ENCODE measurements at places on chromosomes 3 and 15. TPM values are rescaled to one million over a fixed set of nuclear protein-coding genes. Genes with fewer than 3 reads are reported as not detected.

Gene MUC20
- total RNA-seq = 0.17 TPM

Gene SLC25A38
- 35.4 TPM for total RNA-seq

- DNase-seq = peak; percentile 26
Measured at GRCh38 chr15:33126559-33127290, 67.8 kb downstream of the FMN1 start.

Gene NR1I2
- total RNA-seq = not detected

Gene ARPIN
- 16.4 TPM for total RNA-seq

DNA sequence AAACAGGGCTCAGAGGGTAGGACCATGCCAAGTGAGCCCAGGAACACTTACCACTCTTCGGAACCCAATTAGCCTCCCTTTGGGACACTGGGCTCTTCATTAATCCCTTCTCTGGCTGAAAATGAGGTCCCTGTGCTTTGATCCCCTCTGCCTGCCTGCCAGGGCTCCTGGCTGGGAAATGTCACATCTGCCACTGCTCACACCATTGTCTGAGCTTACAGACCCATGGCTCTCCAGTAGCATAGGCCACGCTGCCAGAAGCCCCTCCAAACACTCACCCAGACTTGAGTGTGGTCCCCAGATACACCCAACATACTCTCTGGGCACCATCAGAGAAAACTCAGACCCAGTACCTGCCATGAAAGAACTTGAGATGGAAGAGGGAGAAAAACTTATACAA lies 287.3 kb downstream of the XXYLT1 start:
- DNase-seq = no peak

Gene GP5
- total RNA-seq = not detected

DNA sequence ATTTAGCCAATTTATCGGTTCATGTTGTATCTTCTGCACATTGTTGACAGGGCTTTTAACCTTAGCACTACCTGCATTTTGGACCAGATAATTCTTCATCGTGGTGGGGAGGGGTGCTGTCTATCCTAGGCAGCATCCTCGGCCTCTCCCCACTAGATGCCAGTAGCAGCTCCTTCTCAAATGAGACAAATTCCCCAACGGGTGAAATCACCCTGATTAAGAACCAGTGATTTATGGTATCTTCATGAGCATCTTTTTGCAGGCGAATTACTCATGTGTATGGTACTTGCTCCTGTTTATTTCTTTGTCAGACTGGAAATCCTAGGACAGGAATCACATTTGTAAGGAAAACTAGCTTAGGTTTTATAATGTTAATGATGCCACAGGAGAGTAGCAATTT lies 68.0 kb downstream of the C3orf70 start:
- DNase-seq = no peak

- no peak for DNase-seq
Measured at GRCh38 chr3:73235768-73236167, 174.3 kb downstream of the EBLN2 start.

DNA sequence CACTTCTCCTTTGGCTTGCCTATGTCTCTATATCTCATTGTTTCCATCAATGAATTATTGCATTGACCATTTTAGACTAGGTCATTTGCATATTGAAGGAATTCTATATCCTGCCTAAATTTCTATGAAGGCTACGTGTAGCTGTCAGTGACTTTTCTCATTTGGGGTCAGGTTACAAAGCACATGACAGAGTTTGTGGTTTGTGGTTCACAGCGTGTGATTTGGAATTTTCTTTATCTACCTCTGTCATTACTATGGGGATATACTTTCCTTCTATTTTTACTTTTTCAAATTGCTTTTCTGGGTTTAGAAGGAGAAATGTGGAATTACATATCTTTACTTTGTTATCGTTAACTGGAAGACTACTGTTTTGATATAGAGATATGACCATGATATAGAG lies 317.3 kb upstream of the CFAP20DC start:
- peak; percentile 10 for DNase-seq

DNA sequence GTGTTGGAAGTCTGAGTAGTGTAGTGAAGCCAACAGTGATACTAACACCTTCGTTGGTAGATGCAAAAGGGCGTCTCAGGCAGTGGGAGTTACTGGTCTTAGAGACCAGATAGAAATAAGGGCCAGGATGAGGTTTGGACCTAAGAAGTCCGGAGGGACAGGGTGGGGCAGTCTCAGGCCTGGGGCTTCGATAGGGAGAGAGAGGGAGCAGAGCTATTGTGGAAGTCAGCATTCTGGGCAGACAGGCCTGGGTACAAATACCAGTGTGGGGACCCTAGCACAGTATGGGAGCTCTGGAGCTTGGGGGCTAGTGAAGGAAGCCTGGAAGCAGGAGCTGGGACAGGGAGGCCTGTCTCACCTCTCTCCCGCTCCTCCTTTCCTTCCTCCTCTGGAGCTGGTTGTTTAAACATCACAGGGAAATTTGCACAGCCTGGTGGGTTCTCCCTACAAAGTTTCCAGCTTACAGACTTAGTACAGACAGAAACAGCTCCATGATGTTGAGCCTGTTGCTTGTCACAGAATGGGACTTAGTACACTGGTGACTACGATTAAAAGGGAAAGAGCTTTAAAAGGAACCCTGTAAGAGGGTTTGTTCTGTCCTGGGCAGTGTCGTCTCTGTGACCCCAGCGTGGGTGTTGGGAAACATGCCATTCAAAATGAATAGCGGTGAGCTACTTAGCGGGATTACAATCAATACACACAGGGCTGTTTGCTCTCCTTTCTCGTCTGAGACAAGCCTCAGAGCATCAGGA lies 76.4 kb upstream of the TNFAIP8L3 start:
- DNase-seq = no peak

DNA sequence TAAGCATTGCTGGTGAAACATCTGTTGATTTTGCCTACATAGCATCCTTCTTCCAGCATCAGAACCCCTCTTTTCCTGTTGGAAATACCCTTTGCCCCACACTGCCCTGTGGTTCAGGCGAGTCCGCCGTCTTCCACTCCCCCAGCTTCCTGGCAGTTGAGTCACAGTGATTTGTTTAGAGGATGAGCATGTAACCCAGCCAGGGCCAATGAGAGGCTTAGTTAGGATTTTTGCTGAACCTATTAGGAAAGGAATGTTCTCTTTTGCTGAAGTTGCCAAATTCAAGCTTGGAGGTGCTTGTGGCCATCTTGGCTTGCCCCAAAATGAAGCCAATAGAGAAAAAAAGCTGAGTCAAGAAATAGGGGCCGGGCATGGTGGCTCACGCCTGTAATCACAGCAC lies 19.0 kb upstream of the MEX3B start:
- no peak for DNase-seq

DNA sequence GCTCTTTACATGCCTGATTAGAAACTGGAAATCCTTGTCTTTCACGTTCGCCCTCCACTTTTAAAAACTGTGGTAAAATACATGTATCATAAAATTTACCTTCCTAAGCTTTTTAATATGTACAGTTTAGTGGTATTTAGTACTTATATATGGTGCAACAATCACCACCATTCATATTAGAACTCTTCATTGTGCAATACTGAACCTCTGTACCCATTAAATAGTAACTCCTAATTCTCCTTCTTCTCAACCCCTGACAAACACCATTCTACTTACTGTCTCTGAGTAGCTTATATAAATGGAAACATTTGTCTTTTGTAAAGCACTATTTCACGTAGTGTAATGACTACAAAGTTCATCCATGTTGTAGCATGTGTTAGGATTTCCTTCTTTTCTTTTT lies 28.2 kb downstream of the GRM2 start:
- no peak for DNase-seq

Data from Caki2 (cell line).